Immature natural killer cell (primary cell): ENCODE measurements at places on chromosomes 2 and 18. TPM values are rescaled to one million over a fixed set of nuclear protein-coding genes. Genes with fewer than 3 reads are reported as not detected.

ALK gene
- not detected for polyA plus RNA-seq

IL18R1 gene
- 37.4 TPM for polyA plus RNA-seq

GRCh38 chr2:107340955-107341354, 455.0 kb upstream of the ST6GAL2 start:
- H3K36me3 ChIP-seq = no peaks in the 10 kb centered on the region
- no peak for DNase-seq
- no peaks in the 10 kb centered on the region for H3K4me1 ChIP-seq
- H3K27me3 ChIP-seq = peaks cover 3% of the 10 kb centered on the region

DNAJC5G gene
- polyA plus RNA-seq = not detected

- no peaks in the 10 kb centered on the region for H3K36me3 ChIP-seq
- H3K4me3 ChIP-seq = no peak overlapping the region
- DNase-seq = no peak
- no peaks in the 10 kb centered on the region for H3K4me1 ChIP-seq
Observed at GRCh38 chr2:23566241-23567142, 181.5 kb downstream of the KLHL29 start.

DNA sequence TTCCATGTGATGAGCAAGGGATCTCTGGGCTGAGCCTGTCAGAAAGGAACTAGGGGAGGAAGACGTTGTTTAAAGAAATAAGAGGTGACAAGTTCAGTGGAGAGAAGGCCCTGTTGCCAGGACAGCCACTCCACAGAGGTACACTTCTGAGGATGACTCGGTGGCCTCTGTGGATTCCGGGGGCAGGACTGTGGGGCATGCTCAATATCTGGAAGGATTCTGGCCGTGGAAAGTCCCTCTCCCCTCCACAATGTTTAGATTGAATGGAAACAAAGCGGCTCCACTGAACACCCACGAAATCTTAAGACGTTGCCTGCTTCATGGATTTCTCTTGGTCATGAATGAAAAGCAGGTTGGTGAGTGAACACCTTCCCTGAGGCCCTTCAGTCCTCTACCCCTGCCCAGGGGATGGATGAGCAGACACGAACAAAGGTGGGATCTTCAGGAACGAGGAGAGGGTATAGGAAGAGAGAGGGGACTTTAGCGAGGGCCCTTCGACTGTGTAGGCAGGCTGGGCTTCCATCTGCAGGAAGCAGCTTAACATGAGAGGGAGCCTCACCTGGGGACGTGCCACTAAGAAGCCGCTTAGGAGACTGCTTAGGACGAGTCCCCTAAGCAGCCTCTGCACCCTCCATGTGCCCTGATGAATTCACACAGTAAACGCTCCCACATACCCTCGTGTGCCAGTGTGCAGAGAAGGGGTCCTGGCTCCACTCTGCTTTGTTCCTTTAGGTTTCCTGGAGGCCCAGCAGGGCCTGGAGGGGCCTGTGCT, 1.9 kb downstream of the NTSR2 start:
- H3K4me3 ChIP-seq = no peak overlapping the region
- no peak overlapping the region for H3K27ac ChIP-seq
- H3K27me3 ChIP-seq = peaks cover 11% of the 10 kb centered on the region
- no peaks in the 10 kb centered on the region for H3K36me3 ChIP-seq

DNA sequence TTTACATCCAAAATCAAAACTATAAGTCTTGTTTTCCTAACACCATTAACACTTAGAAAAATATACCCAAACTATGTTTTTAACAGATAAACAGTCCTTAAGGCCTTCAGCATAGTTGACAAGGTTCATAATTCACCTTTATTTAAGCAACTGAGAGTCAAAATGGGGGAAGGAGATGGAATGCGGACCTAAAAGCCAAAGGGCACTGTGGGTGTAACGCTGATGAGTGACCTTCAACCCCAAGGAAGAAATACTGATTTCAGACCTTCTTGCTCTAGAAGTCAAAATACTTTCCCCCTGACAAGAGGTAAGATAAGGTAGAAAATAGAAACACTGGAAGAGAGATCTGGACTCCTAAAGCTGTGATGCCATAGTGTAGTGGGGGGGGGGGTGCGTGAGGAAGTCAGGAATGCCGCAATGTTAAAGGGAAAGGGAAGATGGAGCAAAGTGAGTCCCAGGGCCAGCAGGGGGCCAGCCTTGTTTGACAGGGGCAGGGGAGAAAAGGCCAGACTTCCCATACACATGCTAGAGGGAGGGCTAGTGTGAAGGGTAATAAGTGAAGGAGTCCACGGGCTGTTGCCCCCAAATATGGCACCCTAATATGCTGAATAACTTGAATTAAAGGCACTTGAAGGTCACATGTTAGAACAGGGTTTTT, 31.4 kb downstream of the CCDC93 start:
- no peak overlapping the region for H3K4me3 ChIP-seq
- H3K27ac ChIP-seq = no peak overlapping the region
- no peak for DNase-seq
- peaks cover 3% of the 10 kb centered on the region for H3K36me3 ChIP-seq
- peaks cover 22% of the 10 kb centered on the region for H3K4me1 ChIP-seq

DNA sequence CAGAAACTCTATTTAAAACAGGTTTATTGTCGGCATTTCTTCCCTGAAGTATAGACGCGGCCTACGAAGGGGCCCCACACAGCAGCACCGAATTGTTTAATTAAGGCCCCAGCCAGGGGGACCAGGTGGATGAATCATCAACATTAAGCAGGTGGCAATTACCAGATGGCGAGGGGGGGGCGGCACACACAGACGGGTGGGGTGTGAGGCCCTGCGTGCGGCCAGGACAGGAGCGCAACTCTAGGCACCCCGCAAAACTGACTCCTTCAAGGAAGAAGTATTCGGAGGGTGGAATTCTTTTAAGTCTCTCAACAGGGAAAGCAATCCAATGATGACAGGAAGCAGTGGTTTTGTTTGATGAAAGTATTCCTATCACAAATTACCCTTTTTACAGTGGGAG, 830.4 kb downstream of the GALR1 start:
- H3K27me3 ChIP-seq = no peaks in the 10 kb centered on the region
- H3K4me3 ChIP-seq = no peak overlapping the region
- no peak overlapping the region for H3K27ac ChIP-seq
- no peaks in the 10 kb centered on the region for H3K4me1 ChIP-seq
- DNase-seq = no peak

- H3K4me1 ChIP-seq = peaks cover 26% of the 10 kb centered on the region
- no peak for DNase-seq
- H3K36me3 ChIP-seq = peaks cover 4% of the 10 kb centered on the region
- H3K4me3 ChIP-seq = no peak overlapping the region
Observed at GRCh38 chr2:237919593-237919992, 47.2 kb upstream of the UBE2F start.

CRYBA2 gene
- polyA plus RNA-seq = not detected

DNA sequence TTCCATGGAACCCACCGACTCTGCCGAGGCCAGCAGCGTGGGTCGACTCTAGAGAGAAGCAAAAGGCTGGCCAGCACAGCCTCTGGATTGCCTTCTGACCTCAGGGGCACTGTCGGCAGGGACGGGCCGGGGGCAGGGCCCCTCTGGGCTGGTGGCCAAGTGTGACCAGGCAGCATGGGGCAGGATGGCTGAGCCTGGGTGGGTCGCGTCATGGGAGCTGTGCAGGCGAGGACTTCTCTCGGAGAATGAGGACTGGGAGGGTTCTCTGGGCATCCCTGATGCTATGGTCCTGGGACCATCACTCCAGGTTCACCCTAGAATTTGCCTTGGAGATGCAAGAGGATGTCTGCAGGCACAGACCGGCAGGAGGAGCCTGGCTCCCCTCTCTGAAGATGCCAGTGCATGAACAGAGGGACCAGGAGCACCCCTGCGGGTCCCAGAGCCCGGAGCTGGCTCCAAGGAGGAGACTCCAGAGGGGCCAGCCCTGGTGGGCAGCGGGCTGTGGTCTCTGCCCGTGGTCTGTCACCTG, 289.2 kb downstream of the NDUFA10 start:
- H3K36me3 ChIP-seq = no peaks in the 10 kb centered on the region
- H3K27ac ChIP-seq = no peak overlapping the region
- H3K4me3 ChIP-seq = no peak overlapping the region
- no peak for DNase-seq

- H3K36me3 ChIP-seq = no peaks in the 10 kb centered on the region
- no peak overlapping the region for H3K27ac ChIP-seq
- no peaks in the 10 kb centered on the region for H3K4me1 ChIP-seq
- DNase-seq = no peak
- H3K27me3 ChIP-seq = peaks cover 4% of the 10 kb centered on the region
- no peak overlapping the region for H3K4me3 ChIP-seq
Observed at GRCh38 chr18:13809531-13810255, 14.3 kb upstream of the MC5R start.

- DNase-seq = no peak
- H3K36me3 ChIP-seq = no peaks in the 10 kb centered on the region
- no peaks in the 10 kb centered on the region for H3K4me1 ChIP-seq
- no peak overlapping the region for H3K27ac ChIP-seq
Observed at GRCh38 chr2:119696494-119697030, 17.6 kb downstream of the TMEM177 start.

DNA sequence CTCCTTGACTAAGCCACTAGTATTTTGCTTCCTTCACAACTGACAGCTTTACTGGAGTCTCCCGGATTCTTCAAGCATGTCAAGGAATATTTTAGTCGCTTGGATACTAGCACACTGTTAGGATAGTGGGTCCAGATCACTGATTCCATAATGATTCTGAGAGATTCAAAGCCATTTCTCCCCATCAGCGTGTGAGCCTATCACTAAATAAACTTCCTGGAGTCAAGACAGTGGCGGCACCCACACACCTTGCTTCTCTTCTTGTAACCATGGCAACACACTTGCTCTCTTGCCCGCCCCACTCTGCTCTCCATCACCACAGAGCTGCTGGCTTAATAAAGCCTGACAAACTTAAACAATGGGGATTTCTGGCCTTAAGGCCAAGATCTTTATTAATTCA, 245.1 kb downstream of the LRRTM1 start:
- no peaks in the 10 kb centered on the region for H3K36me3 ChIP-seq
- H3K27ac ChIP-seq = no peak overlapping the region
- no peaks in the 10 kb centered on the region for H3K27me3 ChIP-seq
- no peak overlapping the region for H3K4me3 ChIP-seq
- H3K4me1 ChIP-seq = no peaks in the 10 kb centered on the region
- DNase-seq = no peak

LHCGR gene
- not detected for polyA plus RNA-seq

GRCh38 chr2:47867205-47867604, 39.1 kb downstream of the FBXO11 start:
- peaks cover under 1% of the 10 kb centered on the region for H3K27me3 ChIP-seq
- H3K4me1 ChIP-seq = peaks cover 100% of the 10 kb centered on the region
- no peak for DNase-seq
- no peaks in the 10 kb centered on the region for H3K36me3 ChIP-seq

DNA sequence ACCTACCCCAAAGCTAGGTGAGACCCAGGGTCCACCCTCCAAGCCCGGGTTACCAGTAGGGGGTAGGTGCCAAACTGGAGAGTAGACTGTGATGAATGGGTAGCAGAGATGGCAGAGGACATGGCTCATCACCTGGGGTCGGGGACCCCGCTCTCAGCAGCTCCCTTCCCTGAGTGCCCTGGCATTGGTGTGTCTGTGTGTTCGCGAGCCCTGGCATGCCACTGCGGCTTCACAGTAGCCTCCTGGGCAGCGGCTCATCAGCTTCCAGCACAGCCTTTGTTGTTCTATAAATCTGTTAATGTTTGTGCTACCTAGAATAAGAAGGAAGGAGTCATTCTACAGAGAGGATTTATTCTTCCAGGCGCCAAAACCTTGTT, 62.6 kb upstream of the ALPP start:
- H3K4me1 ChIP-seq = peaks cover 100% of the 10 kb centered on the region
- DNase-seq = no peak
- no peaks in the 10 kb centered on the region for H3K36me3 ChIP-seq
- H3K27ac ChIP-seq = peak overlapping the region; percentile 94
- peak overlapping the region; percentile 72 for H3K4me3 ChIP-seq

TUBA4A gene
- 88.6 TPM for polyA plus RNA-seq

GRCh38 chr2:17719562-17720371, 33.8 kb downstream of the SMC6 start:
- peaks cover 20% of the 10 kb centered on the region for H3K36me3 ChIP-seq

GRCh38 chr18:79610461-79611039, 69.1 kb upstream of the CTDP1 start:
- no peaks in the 10 kb centered on the region for H3K4me1 ChIP-seq
- no peak for DNase-seq
- H3K27me3 ChIP-seq = peaks cover 2% of the 10 kb centered on the region
- H3K36me3 ChIP-seq = no peaks in the 10 kb centered on the region

- H3K4me1 ChIP-seq = no peaks in the 10 kb centered on the region
- no peak for DNase-seq
- peaks cover 5% of the 10 kb centered on the region for H3K27me3 ChIP-seq
Observed at GRCh38 chr2:149075853-149076252, 37.4 kb downstream of the LYPD6B start.

- no peak for DNase-seq
- no peak overlapping the region for H3K27ac ChIP-seq
- no peak overlapping the region for H3K4me3 ChIP-seq
Observed at GRCh38 chr2:80815259-80815658, 510.7 kb upstream of the LRRTM1 start.

GRHL1 gene
- 1.9 TPM for polyA plus RNA-seq

CFAP65 gene
- polyA plus RNA-seq = not detected

- H3K27me3 ChIP-seq = peaks cover 2% of the 10 kb centered on the region
Observed at GRCh38 chr2:8543383-8544170, 138.3 kb upstream of the ID2 start.

DNA sequence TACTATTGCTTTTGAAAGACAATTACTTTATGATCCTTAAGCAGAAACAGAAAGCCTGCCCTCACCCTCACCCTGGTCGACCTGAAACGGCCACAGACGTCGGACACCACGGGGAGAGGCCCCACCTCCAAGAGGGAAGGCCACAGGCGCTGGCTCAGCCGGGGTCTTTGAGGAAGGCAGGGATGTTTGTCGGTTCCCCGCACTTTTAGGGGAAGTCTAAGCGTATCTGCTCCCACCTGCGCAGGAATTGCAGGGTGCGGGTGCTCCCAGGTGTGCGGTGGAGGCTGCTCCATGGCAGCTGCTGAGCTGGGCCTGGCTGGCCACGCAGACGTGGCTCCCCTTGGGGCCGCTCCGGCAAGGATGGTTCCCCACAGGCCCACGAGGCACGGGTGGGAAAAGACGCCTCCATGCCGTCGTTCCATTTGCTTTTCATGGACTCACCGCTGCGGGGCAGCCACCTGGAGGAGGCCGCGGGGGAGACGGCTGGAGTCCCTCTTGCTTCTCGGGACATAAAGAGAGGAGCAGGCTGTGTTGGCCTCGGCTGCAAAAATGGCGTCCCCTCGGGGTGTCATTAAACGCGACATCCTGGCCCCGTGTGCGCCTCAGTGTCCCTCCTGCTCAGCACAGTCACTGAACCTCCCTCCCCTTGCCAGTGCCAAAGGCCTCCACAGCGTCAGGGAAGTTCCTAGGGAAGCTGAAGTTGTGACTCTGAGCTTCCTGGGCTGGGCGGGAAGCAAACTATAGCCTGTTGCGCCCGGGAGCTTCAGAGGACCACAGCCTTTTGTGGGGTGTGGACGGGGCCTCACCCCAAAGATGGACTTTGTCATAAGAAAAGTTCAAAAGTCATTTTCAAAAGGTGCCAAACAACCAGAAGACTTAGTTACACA, 63.4 kb downstream of the NFATC1 start:
- H3K4me3 ChIP-seq = no peak overlapping the region
- H3K4me1 ChIP-seq = no peaks in the 10 kb centered on the region
- no peak for DNase-seq
- no peak overlapping the region for H3K27ac ChIP-seq
- no peaks in the 10 kb centered on the region for H3K27me3 ChIP-seq
- H3K36me3 ChIP-seq = no peaks in the 10 kb centered on the region
